HS-5 (cell line): ENCODE measurements at places on chromosomes 16 and 17.

GRCh38 chr17:77735566-77736198, 222.8 kb upstream of the TNRC6C start:
- DNase-seq: no peak

GRCh38 chr16:35195864-35196216, 1736.4 kb downstream of the TP53TG3F start:
- DNase-seq: no peak

GRCh38 chr16:81779536-81780320, 637 bp downstream of the PLCG2 start:
- DNase-seq: no peak

DNA sequence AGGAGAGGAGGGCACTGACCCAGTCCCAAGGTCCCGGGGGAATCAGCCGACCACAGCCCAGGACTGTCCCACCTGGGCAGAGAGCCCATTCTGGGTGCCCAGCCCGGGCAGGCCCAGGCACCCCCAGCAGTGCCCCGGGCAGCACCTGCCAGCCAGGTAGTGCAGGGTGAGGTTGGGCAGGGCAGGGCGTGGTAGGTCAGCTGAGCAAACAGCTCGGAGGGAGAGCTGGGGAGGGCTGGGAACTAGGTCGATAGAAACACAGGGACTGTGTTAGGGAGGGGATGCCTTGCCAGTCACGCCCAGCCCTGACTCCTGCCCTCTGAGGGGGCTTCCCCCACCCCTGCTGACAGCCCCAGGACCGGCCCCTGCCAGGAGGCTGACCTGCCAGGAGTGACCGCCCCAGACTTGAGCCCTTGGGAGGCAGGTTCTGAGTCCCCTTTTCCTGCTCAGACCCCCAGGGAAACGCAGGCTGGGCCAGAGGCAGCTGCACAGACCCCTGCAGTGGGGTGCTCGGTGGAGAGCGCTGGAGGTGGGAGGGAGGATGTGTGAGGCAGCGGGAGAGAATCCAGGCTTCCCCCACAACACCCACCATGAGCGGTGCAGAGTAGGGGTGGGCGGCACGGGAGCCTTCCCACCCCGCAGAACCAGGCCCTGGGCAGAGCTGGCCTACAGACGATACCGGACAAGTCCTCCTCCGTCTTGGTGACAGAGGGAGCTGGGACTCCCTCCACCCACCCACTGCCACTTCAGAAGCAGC, 4.7 kb downstream of the HS3ST6 start:
- DNase-seq: no peak

- no peak for DNase-seq
Observed at GRCh38 chr16:154217-155030, 2.0 kb downstream of the HBZ start.

DNA sequence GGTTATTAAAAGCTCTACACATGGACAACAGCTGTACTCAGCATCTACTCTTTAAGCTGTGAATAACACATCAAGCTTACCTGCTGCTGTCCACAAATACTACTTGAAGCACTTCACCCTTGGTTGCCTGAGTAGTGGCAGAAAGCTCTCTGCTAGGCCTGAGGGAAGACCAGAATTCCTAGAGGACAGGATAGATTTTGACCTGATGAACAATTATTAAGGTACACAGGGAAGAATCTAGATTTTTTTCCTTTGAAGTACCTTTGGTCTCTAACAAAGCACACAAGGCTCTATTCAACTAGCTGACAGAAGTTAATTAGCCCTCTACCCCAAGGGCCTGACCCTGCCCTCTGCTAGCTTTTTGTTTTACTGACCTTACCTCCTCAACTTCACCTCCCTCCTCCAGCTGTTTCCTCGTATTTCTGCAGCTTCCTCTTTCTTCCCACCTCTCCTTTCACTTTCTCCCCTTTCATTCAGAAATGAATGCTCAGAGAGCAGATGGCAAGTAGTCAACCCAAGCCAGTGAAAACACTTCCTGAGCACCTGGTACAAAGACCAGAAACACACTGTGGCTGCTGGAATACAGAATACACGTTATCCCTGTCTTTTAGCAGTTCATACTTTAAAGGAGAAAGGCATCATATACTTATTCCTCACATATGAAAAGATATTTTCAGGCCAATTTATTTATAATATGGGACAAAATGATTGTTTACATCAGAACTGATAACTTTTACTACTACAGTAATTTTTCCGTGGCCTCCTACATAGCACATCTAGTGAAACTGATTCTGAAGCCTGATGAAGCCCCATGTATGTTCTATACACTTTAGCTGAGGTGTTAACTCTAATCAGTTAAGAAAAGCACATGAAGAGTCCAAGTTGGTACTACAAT, 5.7 kb upstream of the VEZF1 start:
- DNase-seq: no peak

GRCh38 chr16:67270931-67271338, 8.4 kb upstream of the PLEKHG4 start:
- DNase-seq: no peak

DNA sequence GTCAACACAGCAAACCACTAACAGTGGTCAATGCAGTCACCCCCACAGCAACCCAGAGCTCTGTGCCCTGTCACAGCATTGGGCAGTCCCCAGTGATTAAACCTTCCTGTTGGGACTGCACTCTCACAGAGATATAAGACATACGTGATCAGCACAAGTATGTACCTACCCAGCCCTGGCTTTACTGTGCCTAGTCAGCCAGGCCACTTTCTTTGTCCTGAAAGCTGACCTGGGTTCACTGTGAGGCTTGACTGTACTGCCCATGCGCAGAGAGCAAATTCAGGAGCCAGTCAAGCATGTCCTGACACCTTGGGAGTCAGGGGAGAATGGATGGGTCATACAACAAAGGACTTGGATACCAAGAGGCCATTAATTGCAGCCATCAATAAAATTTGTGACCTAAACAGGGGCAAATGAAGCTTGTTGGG, 10.9 kb upstream of the TMEM170A start:
- no peak for DNase-seq

- no peak for DNase-seq
Observed at GRCh38 chr16:164827-165538, 795 bp upstream of the HBM start.

GRCh38 chr16:53495325-53495724, 7.7 kb downstream of the AKTIP start:
- no peak for DNase-seq

GRCh38 chr17:75891022-75891604, 5.6 kb downstream of the TRIM65 start:
- no peak for DNase-seq

- no peak for DNase-seq
Observed at GRCh38 chr16:87832741-87833502, 36.4 kb downstream of the SLC7A5 start.

- DNase-seq: no peak
Observed at GRCh38 chr17:44608727-44609435, 47.4 kb upstream of the MEIOC start.

DNA sequence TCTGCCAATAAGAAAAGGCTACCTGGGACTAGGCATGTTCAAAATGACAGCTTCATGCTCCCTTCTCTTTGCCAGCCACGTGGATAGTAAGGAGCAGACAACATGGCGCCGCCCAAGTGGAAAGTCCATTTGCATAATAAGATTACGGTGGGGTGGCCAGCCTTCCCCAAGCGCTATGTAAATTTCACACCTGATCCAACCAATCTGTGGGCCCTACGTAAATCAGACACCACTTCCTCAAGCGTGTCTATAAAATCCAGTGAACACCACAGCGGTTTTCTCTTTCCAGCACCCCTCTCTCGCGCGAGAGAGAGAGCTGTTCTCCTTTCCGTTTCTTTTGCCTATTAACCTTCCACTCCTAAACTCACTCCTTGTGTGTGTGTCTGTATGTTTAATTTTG, 140.3 kb upstream of the ERCC4 start:
- DNase-seq: no peak

- no peak for DNase-seq
Observed at GRCh38 chr16:47965439-47965838, 190.4 kb downstream of the ABCC12 start.

GRCh38 chr17:14019186-14019956, 49.9 kb upstream of the COX10 start:
- DNase-seq: no peak

- DNase-seq: no peak
Observed at GRCh38 chr16:4110065-4110464, 6.2 kb downstream of the ADCY9 start.

DNA sequence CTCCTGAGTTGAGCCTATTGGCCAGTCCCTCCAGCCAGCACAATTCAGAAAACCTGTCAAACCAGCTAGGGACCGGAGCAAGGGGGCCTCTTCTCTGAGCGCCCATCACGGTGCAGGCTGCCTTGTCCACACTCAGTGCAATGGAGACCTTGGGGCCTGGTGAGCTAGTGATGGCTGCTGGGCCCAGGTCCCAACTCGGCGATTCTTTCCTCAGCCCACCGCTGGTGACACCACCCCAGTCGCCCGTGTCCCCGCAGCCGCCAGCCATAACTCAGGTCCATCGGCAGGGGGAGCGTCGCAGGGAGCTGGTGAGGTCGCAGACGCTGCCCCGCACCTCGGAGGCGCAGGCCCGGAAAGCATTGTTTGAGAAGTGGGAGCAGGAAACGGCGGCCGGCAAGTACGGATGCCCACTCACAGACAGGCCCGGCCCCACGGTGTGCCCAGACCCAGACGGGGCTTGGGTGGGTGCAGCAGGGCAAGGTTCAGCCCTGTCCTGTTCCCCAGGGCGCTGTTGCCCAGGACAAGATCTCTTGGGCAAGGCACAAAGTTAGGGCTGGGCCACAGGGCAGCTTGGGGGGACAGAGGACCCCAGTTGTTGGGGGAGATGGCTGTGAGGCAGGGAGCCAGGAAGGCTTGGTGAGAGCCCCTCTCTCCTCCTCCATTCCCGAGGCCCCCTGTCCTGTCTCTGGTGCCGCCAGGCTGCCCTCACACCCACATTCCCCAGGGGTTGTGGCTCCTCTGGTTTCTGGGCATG, 10.8 kb downstream of the SMTNL2 start:
- no peak for DNase-seq

GRCh38 chr17:40314584-40314956, 5.6 kb downstream of the RARA start:
- DNase-seq: peak; percentile 92

DNA sequence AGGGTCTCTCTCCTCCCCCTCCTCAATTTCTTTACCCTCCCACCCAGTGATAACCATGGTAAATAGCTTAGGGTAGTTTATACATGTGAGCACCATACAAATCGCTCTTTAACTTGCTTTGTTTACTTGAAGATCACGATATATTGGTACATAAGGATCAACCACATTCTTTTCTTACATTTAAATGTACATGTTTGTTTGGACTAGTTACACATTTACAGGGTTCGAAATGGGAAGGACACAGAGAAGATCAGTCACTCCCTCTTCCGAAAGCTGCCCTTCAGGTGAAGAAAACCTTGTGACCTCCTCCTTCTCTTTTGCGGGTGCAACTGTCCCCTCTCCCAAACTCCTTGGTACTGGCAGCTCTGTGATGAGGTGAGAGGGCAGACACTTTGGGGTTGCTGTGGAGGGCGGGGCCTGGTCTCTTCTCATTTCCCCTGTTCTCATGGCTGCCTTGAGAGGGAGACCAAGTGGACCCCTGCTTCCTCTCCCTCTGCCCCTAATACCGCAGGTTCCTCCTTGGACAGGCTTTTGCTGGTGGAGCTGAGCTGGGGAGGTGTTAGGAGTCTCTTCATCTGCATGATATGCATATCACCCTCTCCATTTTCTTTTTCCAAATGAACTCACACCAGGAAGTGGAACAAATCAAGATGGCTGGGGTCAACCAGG, 4.7 kb upstream of the PIK3R6 start:
- no peak for DNase-seq

GRCh38 chr17:17706140-17707060, 25.1 kb downstream of the RAI1 start:
- DNase-seq: no peak

DNA sequence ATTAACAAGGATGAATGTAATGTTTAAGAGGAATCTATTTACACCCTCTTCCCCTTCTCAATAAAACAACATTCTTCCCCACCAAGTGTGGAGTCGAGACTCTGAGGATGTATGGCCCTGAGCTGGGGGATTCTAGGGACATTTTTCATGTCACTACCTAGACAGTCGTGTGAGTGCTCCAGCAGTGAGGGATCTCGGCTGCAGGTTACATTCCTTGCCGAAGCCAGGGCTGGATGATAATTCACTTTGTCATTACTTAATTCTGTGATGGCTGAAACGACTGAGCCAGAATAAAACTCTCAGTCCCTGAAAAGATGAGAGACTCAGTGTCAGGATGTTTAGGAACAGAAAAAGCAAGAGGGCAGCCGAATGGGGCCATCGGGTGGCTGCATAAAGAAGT, 106.9 kb upstream of the HSBP1 start:
- DNase-seq: no peak

DNA sequence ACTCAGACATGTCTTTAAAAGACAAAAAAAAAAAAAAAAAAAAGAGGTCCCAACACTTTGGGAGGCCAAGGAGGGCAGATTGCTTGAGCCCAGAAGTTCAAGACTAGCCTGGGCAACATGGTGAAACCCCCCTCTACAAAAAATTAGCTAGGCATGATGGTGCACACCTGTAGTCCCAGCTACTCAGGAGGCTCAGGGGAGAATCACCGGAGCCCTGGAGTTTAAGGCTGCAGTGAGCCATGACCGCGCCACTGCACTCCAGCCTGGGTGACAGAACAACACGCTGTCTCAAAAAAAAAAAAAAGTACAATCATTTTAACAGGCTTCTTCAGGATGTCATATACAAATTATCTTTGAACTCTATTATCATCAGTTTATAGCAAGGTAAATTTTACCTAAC, 22.0 kb downstream of the C16orf87 start:
- DNase-seq: no peak

DNA sequence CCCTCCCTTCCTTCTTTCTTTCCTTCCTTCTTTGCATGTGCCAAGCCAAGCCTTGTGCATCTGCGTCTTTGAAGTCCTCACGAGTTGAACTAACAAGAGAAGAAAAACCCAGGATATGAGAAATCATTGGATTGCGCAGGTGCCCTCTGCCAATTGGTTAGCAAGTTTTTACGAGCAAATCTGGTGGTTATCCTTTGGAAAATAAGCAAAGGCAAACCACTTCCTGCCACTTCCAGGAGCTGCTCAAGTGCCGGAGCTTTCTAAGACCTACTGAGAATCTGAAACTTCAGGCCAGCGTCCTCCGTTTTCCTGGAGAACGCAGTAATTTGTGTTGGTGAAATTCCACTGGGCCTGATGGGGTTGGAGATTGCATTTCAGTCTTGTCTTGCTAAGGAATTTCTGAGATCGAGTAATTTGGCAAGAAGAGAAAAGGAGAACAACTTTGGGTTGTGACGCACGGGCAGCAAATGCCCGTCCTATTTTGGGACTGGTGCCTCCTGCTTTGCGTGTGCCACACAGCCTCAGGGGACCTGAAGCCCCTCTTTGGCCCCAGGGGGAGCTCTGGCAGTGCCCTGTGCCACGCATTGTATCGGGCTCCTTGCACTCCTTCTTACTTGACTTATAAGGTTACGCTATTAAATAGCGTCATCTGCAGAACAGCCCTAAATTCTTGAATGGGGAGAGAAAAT, 56.4 kb downstream of the CMIP start:
- no peak for DNase-seq

DNA sequence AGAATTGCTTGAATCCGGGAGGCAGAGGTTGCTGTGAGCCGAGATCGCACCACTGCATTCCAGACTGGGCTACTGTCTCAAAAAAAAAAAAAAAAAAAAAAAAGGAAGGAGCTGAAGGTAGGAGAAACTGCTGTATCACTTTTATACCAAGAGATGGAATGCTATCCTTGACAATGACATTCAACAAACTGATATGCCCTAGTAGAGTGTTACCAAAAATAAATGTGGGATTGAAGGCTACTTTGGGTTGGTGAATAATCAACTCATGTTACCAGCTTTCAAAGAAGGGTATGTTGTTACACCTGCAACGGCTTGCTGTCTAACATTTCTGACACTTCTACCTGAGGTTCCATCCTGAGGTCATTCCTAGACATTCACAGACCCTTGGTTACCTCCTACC, 84.9 kb downstream of the TEX14 start:
- DNase-seq: no peak

GRCh38 chr16:3256146-3256865, at the start of gene MEFV:
TSS of gene MEFV (minus strand) at chr16:3256633. CDS start at chr16:3256587, 46 bp downstream.
- no peak for DNase-seq
